ENCODE measurements at places on chromosomes 13 and 19.

GRCh38 chr13:51921790-51922740 is 60.3 kb downstream of the CCDC70 start:
- DNase-seq: no peak

GRCh38 chr13:23570099-23570920 is at the start of gene TNFRSF19:
Gene TNFRSF19, plus strand, starts transcription at chr13:23570412. Its CDS starts 19,772 bp downstream, at chr13:23590184.
- DNase-seq: peak; percentile 38

DNA sequence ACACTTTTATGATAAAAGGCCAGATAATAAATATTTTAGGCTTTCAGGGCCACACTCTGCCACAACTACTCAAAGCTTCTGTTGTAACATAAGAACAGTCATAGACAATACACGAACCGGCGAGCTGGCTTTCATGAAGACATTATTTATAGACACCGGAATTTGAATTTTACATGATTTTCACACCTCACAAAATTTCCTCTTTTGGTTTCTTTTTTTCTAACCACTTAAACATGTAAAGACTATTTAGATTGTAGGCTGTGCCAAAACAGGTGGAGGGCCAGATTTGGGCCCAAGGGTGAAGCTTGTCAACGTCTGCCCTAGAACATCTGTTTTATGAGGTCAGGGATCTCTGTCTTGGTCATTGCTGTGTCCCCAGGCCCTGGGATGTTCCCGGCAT is 29.7 kb upstream of the FXYD3 start:
- no peak for DNase-seq

DNA sequence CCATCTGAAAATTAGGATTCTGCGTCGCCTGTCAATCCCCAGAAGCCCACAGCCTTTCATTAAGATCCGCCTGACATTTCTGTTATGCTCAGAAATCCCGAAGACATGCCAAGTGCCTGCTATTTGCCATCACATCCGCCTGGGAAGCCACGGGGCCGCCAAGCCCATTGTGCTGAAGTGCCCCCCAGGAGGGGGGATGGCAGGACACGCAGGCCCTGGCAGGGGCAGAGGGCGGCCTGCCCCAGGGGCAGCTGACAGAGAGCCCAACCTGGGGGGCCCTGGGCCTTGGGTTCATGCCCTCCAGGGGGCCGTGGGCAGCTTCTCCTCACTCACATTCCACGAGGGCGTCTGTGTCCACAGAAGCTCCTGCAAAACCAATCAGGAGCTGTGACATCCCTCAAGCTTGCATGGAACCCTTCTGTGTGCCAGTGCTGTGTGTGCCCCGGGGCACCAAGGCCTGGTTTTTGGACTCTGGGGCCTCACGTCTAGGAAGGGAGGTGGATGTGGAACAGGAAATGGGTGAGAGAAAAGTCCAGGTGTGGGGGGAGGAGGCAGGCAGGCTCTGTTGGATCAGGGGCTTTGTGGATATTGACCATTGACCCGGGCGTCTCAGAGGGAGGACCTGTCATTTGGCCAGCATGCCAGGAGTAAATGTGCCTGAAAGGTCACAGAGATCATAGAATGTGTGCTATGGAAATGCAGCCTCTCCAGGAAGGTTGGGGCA is 122.9 kb downstream of the URI1 start:
- no peak for DNase-seq

DNA sequence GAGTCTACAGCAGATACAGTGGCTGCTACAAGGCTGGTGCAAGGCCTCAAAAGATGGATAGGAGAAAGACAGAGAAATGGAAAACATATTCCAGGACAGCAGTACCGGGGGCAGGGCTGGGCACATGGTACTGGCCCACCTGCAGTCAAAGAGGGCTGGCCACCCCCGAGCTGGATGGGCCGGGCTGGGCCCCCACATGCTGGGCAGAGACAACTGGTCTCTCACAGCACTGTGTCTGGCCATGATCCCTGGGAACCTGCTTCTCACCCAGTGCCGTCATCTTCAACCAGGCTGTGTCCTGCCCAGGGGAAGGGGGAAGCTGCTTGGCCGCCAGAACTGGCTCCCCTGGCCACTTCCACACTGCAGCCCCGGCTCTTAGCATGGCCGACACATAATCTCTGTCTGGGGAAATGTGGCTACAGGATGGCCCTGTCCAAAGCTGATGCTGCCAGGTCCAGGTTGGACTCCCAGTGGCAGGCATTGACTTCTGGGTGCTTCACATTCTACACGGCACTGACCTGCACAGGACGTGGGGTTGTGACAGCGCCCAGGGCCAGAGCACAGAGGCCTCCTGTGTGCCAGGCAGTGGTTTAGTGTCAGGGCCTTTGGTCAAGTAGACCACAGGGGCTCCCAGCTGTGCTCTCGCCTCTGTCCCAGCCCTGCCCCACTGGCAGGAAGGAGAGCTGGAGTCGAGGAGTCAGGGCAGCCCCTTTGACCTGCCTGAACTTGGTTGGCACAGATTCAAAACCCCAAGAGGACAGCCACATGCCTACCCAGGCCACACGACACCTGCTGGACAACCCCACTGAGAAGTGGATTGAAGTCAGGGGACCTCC is 21.7 kb downstream of the PEPD start:
- no peak for DNase-seq

- no peak for DNase-seq
Measured at GRCh38 chr13:60936281-60936680, 479.4 kb downstream of the PCDH20 start.

- DNase-seq: no peak
Measured at GRCh38 chr13:48586591-48587103, 53.8 kb upstream of the RCBTB2 start.

DNA sequence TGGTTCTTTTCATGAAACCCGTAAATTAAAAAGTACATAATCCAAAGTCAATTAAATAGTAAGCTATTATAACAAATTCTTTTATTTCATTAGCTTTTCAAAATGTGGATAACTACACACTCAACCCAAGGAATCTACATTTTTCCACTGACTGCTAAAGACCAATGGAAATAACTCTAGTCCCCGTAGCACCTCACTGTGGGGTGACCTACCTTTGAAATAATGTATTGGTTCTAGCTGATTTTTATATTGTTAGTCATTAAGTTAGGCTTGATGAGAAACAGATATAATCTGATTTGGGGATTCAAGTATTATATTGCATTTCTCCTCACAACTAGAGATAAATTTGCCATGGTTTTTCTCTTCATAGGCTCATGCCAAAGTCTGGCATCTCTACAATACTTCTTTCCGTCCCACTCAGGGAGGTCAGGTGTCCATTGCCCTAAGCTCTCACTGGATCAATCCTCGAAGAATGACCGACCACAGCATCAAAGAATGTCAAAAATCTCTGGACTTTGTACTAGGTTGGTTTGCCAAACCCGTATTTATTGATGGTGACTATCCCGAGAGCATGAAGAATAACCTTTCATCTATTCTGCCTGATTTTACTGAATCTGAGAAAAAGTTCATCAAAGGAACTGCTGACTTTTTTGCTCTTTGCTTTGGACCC is 37.3 kb downstream of the KL start:
- DNase-seq: no peak

DNA sequence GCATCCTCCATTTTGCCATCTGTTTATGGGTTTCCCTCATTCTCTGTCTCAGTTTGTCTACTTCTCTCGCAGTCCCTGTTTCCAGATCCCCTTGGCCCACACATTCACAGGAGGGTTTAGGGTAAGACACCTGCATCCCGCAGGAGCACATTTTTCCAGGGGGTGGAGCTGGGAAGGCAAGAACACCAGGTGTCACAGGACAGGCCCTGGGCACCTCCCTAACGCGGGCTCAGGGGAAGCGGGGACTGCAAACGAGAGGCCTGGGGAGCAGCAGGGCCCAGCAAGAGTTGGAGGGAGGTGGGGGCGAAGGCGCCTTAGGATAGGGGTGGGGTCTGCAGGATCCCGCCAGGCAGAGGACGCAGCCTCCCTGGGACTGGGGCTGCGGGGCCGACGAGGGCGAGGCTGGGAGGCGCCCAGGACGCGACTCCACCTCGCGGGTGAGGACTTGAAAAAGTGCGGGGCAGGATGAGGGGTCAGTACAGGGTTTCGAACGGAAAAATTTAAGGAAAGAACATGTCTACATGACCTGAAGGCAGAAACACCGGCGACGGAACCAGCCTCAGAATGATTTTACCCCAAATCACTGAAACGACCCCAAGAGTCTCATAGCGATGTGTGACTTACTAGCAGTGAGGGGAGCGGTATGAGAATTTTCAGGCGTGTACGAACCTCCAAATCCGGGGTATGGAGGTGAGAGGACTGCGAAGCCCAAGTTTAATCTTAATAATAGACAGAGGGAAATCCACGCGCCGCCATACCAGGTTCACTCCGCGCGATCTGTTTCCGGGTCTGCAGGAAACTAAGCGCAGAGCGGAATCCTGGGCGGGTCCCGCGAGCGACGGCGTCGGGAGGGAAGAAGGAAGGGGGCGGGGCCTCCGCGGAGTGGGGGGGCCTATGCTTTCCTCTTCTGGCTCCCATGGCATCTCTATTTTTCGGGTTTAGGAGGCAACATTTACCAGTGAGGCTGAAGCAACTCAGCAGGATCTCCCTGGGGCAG is 7.1 kb upstream of the ERVV-2 start:
- peak; percentile 53 for DNase-seq

- DNase-seq: no peak
Measured at GRCh38 chr19:36081385-36081784, 26.7 kb downstream of the WDR62 start.

GRCh38 chr13:78137404-78138142 is 218.9 kb upstream of the EDNRB start:
- peak; percentile 48 for DNase-seq

DNA sequence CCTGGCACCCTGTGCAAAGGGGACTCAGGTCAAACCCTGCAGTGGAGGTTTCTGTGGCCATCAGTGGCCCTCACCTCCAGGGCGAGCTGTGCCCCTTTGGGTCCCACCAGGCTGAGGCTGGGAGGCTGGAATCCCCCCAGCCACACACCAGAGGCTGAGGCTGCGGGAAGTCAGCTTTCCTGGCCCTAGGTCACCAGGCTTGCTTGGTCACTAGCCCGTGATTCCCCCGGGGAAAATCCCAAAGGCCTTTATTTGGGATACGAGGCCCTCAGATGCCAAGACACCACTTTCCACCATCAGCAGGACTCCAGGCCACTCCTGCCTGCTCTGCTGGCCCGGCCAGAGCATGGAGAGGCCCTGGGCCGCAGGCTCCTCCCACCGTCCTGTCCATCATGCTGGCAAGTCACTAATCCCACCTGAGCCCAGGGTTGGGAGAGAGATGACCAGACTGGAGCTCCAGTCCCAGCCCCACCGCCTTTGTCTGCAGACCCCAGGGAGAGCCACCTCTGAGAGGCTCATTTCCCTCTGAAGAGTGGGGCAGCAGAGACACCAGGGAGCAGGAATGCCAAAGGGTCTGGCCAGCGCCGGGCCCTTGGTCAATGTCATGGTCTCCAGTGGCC is 4.7 kb downstream of the NKPD1 start:
- DNase-seq: no peak

DNA sequence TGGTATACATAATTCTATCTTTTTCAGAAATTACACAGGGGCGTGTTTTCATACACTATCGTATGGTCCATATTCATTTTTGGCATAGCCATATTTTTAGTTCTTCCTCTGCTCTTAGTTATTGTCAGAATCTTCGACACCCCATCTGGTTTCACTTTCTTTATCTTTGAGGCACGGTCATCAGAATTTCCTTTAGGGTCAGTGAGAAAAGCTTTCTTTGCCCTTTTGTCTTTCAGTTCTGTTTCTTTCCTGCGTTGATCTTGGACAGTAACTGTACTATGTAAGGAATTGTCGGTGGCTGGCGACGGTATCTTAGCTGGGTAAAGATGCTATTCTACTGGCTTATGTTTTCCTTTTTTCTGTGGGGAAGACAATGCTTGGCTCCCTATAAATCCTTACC is 10.6 kb upstream of the KIR2DL4 start:
- DNase-seq: no peak

GRCh38 chr13:64753233-64754000 is 2476.7 kb downstream of the PCDH9 start:
- no peak for DNase-seq

DNA sequence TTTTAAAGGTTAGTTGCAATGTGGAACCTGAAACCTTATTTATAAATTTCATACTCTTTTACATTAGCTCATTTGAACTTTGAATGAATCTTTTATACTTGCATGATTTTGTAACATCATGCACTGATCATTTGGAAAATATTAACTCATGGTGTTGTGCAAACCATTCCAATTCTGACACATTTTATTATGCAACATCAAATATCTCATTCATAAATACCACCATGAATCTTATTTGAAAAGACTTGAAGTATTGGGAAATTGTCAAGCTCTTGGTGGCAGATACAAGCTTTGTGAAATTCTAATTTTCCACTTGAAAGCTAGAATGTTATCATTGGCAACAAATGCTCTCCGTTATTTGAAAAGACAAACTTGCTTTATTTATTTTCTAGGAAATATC is 379.9 kb upstream of the PCDH20 start:
- DNase-seq: no peak

DNA sequence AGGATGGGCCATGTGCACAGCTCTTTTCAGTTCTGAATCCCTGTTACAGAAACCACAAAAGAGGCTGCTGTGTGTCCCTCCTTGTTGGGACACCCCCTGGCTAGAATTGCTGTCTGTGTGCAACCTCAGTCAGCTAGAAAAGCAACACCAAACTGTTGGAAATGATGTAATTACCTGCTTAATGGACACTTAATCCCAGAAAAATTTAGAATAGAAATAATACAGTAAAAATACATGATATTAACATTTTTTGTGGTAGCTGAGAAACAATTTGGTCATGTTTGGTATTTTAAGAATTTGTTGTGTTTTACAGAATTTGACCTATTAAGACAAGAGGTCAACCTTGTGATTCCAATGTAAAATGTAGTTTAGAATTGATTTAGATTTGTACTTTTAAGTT is 46.8 kb downstream of the FAM124A start:
- DNase-seq: no peak

GRCh38 chr13:36736119-36736726 is 62.4 kb downstream of the SERTM1 start:
- DNase-seq: peak; percentile 16

DNA sequence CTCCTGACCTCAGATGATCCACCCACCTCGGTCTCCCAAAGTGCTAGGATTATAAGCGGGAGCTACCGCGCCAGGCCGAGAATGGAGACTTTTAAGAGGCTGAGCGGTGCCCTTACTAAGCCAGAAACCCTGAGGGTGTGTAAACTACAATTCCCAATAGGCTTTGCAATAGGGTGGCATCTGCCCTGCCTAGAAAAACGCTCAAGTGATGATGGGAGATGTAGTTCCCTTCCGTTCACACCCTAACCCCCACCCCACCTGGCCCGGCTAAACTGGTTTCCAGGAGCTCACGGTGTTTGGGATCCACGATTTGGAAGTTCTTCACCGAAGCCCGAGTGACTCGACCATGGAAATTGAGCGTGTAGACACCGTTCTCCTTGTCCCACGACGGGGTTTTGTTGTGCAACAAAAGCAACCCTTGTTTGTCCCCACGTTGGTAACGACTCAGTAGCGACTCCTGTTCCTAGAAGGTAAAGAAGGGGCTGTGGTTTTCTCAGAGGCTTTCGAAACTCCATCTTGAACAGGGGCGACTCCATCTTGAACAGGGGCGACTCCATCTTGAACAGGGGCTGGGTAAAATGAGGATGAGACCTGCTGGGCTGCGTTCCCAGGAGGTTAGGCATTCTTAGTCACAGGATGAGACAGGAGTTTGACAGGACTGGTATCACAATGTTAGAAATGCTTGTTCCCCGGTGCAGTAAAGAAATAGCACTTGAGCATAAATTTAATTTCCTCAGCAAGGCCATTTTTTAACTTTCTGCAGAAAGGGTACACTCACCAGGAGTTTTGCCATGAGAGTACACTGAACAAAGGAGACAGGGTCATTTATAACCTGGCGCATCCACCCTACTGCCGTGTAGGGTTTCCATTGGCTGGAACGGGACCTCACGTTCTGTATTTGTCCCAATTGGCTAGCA is 9.8 kb downstream of the PPP1R15A start:
- DNase-seq: peak; percentile 26

GRCh38 chr13:50426927-50427326 is 411.7 kb downstream of the KCNRG start:
- DNase-seq: no peak
